HL-60 (cell line): ENCODE measurements at places on chromosomes 5 and 9.

- no peak for DNase-seq
Observed at GRCh38 chr9:118263949-118264348, 559.7 kb downstream of the TLR4 start.

DNA sequence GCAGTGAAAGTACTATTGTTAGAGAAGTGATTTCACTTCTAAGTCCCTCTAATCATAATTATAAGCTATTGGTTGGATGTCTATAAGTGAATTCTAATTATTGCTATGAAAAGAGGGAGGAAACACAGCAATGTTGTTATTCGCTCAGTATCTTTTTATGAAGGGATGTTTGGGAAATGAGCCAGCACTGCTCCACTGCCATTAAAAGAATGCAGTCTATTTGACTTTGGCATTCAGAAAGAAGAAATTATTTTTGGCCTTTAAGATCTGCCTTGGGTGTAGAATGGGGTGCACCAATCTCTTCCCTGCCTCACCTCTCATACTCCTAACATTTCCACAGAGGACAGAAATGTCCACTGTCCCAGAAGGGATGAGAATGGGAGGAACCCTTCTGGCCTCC, 332.0 kb downstream of the SPATA31D1 start:
- DNase-seq: no peak

GRCh38 chr9:132500193-132500592, 82.2 kb upstream of the BARHL1 start:
- DNase-seq: no peak

DNA sequence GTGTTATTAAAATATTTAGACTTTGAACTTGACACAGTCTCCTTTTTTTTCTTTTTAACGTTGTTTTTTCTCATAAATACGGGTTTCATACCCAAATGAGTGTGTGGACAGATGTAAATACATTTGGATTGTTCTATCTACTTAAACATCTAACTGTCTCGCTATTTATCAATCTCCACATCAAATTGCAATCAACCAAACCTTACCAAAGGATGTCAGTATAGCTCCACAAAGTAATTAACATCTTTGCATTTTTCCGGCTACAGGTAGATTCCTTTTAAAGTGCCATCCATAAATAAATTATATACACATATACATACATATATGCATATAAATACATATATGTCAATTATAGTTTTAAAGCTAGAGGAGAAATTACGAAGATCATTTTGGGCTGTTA, 705 bp upstream of the CDH10 start:
- DNase-seq: no peak

DNA sequence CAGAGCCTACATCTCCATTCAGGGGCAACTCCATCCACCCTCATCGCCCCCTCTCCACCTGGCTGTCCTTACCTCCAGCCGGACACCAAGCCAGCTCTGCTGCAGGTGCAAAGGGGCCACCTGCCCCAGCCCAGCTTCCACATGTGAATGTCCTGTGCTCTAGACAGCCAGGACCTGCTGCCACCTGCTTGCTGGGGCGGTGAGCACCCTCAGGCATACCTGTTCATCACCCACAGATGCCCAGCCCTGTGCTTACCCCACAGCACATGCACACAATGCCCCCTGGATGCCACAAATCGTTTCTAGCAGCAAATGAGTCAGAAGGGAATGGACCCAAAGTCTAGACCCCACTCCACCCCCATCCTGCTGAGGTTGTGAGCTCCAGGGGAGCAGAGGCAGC, 13.3 kb upstream of the NKD2 start:
- no peak for DNase-seq

- no peak for DNase-seq
Observed at GRCh38 chr9:125141251-125141650, 2.1 kb downstream of the SCAI start.

DNA sequence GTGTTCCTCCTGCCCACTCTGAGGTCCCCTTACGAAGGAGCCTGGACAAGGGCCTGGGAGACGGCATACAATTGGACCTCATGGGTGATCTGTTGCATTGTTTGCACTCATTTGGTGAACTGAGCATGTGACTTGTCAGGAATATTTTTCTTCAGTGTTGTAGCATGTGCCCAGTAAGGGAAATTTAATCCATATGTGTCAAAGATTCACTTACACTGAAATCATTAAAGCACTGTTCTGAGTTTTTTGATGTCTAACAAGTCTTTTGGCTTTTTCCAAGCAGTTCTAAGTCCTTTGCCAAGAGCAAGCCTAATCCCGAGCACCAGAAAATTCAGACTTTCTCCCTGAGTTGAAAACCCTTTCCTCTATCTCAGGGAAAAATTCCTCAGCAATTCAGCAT, 61.6 kb upstream of the RPS23 start:
- DNase-seq: no peak

- no peak for DNase-seq
Observed at GRCh38 chr9:102499468-102499867, 495.7 kb upstream of the CYLC2 start.

- no peak for DNase-seq
Observed at GRCh38 chr9:32389365-32389764, 4.9 kb downstream of the ACO1 start.
